T-helper 2 cell (primary cell): ENCODE measurements at places on chromosomes 6 and 20.

GRCh38 chr20:37976887-37977286, 56.4 kb downstream of the TTI1 start:
- no peak for DNase-seq

DNA sequence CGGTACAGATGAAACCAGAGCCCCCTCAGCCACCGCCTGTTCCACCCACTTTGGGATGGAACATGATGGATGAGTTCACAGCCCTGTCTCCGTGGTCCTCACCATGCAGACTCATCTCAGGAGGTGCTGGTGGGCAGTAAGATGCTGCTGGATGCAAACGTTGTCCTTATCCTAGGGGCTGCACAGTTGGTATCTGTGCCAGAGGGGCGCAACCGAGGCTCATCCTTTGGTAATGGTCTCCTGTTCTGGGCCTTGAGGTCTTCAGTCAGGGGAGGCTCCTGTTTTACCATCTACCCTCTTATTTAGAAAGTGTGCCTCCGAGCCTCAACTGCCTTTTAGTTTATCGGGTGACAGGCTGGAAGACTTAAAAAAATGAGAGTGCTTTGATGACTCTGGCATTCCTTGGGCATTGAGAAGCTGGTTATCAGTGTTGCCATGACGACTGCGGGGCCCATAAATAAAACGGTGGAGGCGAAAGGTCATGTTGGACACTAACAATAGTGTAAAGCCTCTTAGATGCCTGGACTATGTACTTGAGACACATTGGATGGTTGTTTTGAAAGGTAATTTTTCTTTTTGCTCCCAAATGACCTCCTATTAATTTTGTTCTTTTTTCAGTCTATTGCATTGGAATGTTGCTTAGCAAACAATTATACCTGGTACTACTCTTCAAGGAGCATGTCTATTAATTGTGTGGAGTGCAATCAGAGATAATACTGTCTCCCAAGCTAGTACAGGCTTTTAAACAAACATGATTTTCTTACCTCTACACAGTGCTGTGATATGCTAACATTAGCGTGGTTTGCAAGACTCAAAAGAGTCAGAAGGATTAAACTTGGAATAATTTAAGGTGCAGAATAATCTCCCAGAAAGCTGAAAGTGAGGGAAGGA, 74.2 kb upstream of the DSP start:
- DNase-seq = no peak

GRCh38 chr20:49792006-49792405, 20.6 kb upstream of the SLC9A8 start:
- no peak for DNase-seq

DNA sequence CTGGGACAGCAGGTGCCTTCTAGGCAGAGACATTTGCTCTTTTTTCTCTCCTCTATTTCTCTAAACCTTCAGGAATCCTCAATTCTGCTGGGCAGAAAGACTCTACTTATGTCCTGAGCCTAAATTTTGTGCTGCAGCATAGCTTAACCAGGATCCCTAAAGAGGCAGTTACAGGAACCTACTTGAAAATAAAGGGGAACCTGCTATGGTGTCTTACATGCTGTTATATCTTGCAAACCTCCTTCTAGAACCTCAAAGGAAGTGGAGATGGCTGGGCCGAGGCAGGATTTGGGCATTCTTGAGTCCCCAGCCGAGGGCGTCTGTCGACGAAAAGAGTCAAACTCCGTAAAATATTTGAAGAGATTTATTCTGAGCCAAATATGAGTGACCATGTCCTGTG, 17.1 kb upstream of the GMNN start:
- DNase-seq = no peak

GRCh38 chr20:3797592-3798372, 1.7 kb downstream of the CDC25B start:
- no peak for DNase-seq
